ENCODE measurements at places on chromosomes 16 and 17.

GRCh38 chr17:73971127-73971526 is 232.4 kb upstream of the RPL38 start:
- no peak for DNase-seq

- no peak for DNase-seq
These were observed 4.8 kb upstream of the METRNL start for GRCh38 chr17:83074486-83075223.

DNA sequence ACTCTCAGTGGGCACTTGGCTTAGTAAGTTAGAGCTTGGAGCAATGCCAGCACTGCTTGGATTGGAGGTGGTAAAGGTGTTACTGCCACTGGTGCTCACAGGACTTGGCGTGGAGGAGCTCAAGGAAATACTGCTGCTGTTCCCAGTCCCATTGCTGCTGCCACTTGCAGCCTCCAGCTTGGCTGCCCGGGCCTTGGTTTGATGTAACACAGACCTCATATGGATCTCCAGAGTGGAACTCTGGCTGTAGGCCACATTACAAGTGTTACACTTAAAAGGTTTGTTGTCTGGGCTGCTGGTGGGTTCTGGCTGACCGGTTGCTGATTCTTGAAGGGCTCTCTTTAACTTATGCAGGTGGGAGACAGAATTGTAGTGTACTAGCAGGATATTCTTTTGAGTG is 250.3 kb downstream of the ZFHX3 start:
- DNase-seq, result no peak

DNA sequence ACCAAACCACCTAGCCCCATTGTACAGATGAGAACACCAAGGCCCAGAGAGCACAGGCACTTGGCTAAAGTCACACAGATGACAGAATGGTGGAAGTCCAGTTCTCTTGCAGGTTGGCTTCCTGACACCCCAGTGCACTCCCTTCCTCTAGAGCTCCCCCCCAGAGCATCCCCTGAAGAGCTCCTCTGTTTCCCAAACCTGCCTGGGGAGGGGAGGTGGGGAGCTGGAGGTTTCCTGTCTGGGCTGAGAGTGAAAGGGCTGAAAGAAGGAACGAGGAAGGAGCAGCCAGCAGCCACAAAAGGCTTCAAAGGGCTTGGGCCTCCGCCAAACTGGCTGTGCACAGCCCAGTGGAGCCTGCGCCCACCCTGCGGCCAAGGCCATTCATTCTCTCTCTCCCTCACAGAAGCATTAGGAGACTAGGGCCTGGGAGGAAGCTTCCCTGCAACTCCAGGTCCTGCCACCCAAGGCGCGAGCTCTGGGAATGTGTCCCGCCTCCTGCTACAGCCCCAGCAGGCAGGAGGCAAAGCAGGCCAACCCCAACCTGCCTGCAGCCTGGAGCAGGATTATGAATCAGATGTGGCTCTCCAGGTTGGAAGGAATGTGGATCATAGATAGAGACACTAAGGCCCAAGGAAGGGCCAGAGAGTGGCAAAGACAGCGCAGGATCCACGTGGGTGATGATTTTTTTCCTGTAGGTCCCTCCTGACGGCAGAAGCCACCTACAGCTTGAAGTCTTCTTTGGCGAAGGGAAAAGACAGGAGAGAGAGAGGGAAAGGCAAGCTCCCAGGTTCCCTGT is 913 bp downstream of the SLC13A5 start:
- DNase-seq, result no peak

DNA sequence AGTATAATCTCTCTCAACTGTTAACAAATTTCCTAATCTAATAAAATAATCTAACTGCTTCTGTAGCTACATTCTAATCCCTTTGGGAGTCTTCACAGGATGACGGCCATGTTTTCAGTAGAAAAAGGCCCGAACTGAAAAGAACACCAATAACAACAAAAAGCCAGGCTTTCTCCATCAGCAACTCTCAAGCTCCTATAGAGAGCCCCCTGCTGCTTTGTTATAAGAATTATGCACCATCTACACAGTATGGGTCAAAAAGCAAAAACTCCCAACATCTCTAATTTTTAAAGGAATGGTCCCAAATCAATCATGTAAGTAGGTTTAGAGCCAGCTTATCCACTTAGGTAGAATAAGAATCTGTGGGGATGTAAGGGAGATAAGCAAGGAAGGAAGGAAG is 163.6 kb upstream of the C17orf78 start:
- no peak for DNase-seq

DNA sequence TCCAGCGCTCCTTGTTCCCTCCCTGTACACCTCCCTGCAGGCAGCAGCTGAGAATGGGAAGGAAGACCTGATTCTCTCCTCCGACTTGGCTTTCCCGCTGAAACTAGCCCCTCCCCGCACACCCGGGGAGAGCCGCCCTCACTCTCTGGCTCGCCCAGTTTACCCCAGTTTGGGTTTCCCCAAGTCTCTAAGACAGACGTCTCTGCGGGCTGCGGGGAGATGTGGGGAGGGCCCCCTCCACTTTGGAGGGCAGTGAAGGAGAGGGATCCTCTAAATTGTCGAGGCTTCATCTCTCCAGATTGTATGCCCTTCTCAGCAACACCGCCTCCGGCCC is 797 bp downstream of the GRB7 start:
- DNase-seq, result peak; percentile 13

DNA sequence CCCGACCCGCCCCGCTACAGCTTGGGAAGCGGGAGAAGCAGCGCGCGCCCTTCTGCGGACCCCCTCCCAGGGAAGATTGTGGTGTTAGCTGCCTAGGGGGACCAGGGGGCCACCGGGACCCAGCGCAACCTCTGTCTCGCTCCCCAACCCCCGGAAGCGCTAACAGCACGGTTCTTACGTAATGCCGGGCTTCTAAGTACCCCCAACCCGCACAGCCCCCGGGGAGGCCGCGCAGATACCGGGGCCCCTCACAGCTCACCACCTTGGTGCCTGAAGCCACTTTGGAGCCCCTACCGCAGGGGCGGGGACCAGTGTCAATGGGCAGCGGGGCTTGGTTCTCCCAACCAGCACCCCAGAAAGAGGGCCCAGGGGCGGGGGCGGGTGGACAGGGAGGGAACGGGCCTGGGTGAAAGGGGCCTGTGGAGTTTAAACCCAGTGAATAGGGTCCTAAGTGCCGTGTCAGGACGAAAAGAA is 348 bp downstream of the MPP2 start:
- DNase-seq, result no peak

DNA sequence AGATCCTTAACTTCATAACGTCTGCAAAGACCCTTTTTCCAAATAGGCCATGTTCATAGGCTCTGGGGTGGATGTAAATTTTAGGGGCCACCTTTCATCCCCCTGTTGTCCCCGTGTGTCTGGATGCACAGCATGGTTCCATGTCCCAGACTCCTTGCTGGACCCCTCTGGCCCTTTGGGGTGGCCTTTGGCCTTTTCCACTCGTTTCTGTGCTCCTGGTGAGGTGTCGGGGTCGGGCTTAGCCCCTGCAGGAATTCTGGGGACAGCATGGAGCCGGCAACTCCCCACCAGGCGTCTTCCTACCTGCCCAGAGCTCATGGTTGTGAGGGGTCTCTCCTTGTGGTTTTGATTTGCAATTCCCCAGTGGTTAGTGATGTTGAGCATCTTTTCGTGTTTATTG is 183.5 kb downstream of the SEC14L1 start:
- no peak for DNase-seq

- DNase-seq, result no peak
These were observed 71.4 kb upstream of the WSB1 start for GRCh38 chr17:27222515-27222914.

- no peak for DNase-seq
These were observed 825 bp downstream of the RPTOR start for GRCh38 chr17:80545499-80545826.

- no peak for DNase-seq
These were observed 66.2 kb downstream of the NQO1 start for GRCh38 chr16:69660166-69660565.

GRCh38 chr16:69319826-69320739 is 8.9 kb downstream of the VPS4A start:
- DNase-seq, result no peak

GRCh38 chr16:52251495-52251894 is 295.4 kb downstream of the TOX3 start:
- no peak for DNase-seq

GRCh38 chr16:66418165-66418962 is 8.7 kb upstream of the BEAN1 start:
- no peak for DNase-seq

DNA sequence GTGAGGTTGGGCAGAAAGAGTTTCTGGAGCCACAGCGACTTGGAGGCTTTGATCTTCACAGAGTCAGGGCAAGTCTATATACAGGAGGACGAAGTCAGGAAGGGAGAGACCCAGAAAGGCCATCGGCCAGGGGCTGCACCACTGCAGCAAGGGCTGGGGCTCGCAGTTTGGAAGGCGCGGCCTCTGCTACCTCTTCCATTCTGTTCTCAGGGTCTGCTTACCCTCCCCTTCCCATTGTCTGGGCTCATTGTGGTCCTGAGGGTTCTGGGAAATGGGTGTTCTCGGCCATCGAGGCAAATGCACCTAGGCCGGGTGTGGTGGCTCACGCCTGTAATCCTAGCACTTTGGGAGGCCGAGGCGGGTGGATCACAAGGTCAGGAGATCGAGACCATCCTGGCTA is 16.0 kb downstream of the ST6GALNAC1 start:
- no peak for DNase-seq

- DNase-seq, result no peak
These were observed 4.1 kb upstream of the GAST start for GRCh38 chr17:41707803-41708669.

- no peak for DNase-seq
These were observed 17.4 kb upstream of the RAB11FIP4 start for GRCh38 chr17:31374094-31374447.

- DNase-seq, result no peak
These were observed 47.8 kb upstream of the HAS3 start for GRCh38 chr16:69057400-69058378.

DNA sequence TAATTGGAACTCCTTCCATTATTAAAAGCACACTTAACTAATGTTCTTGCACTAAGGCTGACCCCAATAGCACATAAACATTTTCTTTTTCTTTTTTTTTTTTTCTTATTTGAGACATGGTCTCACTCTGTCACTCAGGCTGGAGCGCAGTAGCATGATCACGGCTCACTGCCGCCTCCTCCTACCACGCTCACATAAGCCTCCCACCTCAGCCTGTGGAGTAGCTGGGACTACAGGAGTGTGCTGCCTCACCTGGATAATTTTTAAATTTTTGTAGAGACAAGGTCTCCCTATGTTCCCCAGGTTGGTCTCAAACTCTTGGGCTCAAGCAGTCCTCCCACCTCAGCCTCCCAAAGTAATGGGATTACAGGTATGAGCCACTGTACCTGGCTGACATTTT is 1.2 kb upstream of the ZNF652 start:
- no peak for DNase-seq

DNA sequence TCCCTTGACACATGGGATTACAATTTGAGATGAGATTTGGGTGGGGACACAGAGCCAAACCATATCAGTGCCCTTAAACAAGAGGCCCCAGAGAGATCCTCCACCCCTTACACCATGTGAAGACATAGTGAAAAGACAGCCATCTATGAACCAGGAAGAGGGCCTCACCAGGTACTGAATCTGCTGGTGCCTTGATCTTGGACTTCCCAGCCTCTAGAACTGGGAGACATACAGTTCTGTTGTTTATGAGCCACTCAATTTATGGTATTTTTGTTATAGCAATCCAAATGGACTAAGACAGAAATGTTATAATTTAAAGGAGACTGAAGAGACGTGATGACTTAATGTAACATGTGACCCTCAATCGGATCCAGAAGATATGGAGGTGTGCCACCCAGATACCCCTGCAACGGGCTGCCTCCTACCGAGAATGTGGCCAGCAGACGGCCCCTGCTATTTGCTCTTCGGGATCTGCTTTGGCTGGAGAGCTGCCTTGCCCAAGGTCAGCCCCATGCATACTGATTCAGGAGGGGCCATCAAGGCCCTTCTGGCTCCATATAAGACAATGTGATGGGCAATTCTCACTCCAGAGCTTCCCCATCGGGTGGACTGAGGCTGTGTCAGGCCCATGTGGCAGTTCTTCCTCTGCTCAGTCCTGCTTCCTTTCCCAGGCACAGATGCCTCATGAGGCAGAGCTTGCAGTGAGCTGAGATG is 80.6 kb downstream of the NETO2 start:
- no peak for DNase-seq

- no peak for DNase-seq
These were observed 574.6 kb upstream of the HSBP1 start for GRCh38 chr16:83233153-83233552.

GRCh38 chr16:78225919-78226318 is 126.5 kb downstream of the WWOX start:
- DNase-seq, result no peak

All from stimulated activated CD4-positive, alpha-beta T cell treated with anti-CD3 and anti-CD28 coated beads, TNF-alpha, amount 100 ng/mL, for 48 hours (primary cell).